NCI-H1105 treated with DMSO at 0.1 percent for 48 hours (cell line): ENCODE measurements at places on chromosomes 3 and 15.

DNA sequence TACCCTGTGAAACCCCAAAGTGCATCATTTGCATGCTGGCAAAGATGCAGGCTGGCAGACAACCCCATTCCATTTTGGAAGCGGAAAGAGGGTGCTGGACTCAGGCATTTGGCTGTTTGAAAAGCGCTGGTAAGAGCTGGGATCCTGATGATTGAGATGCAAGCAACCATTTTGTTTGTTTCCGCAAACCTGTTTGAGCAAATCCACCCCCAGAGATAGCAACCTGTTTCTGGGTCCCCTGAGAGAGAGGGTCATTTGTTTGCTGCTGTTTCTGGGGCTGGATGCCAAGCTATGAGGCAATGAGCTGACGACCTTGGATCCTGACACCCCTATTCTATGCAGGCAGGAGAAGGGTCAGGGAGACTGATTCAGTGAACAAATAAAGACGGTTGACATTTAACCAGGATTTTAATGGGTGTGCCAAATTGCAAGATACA, 9.8 kb downstream of the SLC6A1 start:
- DNase-seq = no peak

- no peak for DNase-seq
Observed at GRCh38 chr3:126056088-126056487, 27.8 kb downstream of the SLC41A3 start.

DNA sequence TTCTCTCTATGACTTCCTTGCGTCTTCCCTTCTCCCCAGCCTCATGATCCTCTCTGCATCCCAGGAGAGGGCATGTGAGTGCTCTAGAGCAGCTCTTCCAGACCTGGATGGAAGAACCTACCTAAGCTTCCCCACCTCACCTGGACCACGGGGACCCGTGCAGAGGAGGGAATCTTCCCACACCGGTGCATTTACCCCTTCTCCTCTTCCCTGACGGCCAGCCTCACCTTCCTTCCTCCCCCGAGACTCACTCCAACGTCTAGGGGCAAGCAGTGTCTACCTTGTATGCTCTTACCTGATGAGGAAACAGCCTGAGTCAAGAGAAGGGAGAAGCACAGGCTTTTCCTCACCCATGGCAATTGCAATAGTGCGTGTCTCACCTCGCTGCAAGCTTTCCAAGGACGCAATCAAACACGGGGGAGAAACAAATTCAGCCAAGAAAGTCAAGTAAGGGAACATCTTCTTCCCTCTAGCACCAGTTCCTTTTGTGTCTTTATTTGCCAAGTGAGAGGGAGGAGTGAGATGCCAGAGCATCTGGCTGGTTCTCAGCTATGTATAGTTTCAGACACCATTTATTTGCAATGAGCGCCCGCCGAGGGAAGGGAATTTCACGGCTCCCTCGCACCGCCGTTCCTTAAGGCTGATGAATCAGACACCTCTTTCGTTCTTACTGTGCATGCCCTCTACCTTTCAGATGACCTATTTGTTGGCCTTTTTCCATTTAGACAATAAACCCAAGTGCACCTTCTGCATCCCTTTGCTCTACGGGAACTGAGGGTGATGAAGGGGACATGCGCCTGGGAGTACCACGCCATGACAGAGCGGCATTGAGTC, 1.8 kb upstream of the CCR9 start:
- DNase-seq = no peak

DNA sequence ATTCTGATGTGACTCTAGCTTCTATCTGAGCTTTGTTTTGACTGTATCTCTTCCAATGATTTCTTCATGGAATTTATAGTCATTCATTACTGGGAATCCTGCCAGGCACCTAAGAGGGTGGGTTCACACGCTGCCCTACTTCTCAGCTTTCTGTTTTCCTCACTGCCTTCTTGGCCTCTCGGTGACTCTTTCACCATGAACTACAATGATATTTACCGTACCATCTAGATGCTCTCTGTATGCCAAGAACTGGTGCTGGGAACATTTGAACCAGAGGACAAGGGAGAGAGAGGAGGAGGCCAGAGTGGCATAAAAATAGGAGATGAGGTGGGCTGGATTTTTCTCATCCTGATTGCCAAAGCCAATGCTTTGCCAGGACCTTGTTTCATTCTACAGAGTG, 280.0 kb upstream of the P2RY1 start:
- DNase-seq = peak; percentile 7

GRCh38 chr3:55724821-55725220, 237.7 kb upstream of the WNT5A start:
- no peak for DNase-seq

DNA sequence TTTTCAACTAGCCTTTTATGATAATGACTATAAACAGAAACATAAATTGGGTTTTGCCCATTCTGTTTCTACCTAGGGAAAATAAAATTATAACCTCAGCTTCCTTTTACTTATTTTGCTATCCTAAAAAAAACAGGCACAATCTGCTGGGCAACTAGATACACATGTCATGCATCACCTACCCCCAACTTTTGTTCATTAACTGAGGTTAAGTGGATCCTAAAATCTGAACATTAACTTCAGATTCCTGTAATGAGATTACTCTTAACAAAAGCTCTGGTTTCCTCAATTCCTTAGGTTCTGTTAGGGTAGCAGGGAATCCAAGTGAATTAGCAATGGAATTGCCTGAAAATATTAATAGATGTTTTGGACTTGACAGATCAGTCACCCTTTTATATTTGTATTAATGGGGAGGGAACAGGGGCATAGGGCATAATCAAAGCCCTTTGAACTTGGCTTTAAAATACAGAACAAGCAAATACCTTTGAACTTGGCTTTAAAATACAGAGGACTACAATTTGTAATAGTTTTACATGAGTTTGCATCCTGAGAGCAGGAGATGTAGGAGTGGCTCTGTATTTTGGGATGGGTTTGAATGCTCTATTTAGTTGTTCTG, 106.6 kb downstream of the FEZF2 start:
- no peak for DNase-seq
